Tibial artery (tissue), 4 donors: ENCODE measurements at places on chromosomes 2 and 18.

GRCh38 chr2:44201648-44202165 lies 33.0 kb downstream of the PPM1B start:
- DNase-seq = peak; percentile 34

DNA sequence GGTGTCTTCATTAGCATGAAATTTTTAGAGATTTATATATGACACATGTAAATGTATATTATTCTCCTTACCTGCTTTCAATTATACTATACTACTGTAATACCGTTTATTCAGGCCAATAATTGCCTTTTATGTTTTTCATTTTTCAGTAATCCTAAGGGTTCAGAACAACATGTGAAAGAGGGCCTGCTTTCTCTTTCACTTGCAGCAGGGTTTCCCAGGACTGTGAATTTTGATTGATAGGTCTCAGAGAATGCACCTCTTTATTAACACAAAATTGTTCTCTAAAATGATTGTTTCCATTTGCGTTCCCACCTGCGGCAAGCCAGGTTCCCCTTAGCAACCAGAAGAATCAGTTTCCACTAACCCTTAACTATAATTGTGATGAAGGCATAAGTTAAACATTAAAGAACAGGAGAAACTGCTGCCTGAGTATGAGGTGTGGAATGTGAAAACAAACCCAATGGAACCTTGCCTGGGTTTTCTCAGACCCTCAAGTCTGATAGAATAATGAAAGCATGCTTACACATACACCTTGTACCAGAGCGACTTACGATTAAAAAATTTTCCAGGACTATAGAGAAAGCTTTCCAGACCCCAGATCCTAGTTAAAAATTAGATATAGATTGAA lies 1591.2 kb upstream of the LRRTM1 start:
- DNase-seq = no peak

- DNase-seq = no peak
These were observed 176.1 kb upstream of the SESTD1 start for GRCh38 chr2:179440642-179441251.

DNA sequence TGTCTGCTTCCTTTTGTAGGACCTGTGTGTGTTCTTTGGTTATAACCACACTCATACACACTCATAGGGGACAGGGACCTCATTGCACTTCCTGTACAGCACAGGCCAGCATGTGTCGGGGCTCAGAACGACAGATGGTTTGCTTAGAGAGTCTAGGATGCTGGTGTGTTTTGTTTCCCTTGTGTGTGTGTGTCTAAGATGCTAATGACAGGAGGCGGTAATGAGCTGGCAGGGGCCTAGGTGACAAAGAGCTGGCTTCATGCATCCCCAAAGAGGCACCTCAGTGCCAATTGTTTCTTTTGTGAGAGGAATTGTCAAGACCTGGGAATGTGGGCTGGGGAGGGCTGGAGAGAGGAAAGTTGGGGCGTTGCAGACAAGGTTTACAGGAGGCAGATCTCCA lies 66.6 kb downstream of the CELF4 start:
- DNase-seq = no peak

GRCh38 chr18:76432970-76433767 lies 61.9 kb downstream of the ZNF516 start:
- no peak for DNase-seq

- no peak for DNase-seq
These were observed 240.5 kb downstream of the BCL2 start for GRCh38 chr18:63079114-63079513.

GRCh38 chr18:12456441-12456840 lies 48.7 kb downstream of the PRELID3A start:
- DNase-seq = no peak

DNA sequence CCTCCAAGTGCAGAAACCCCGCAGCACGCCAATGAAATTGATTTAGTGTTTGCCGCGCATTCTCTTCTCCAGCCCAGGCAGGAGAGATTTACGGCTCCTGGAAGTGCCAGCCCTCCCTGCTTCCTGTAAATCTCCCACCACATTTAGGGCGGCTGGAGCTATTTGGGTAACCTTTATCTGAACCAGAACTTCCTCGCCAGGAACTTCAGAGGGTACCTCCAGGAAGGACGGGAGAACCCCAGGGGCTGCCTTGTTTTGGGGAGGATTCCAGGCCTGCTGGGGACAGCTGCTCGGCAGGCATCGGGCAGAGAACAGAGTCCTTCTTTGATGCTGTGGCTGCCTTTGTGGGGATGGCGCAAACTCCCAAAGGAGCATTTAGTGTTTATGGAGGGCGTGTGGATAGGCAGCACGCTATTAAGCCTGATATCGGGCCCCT lies 122.0 kb upstream of the MYCN start:
- no peak for DNase-seq

DNA sequence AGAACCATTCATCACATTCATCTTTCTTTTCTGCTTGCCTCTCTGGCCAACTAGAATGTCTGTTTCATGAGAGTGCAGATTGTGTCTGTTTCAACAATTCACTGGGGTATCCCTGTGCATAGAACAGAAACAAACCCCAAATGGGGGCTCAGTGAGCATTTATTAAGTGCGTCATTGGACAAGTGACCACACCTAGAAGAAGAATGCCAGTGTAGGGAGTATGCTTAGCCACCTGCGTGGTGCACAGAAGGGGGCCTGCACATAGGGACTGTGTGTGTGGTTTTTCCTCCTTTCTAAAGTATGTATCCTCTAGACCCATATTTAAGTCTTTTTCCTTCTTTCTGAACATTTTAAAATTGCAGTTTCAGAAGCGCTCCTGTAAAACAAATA lies 255.9 kb downstream of the AGAP1 start:
- no peak for DNase-seq

- DNase-seq = no peak
These were observed 27.0 kb downstream of the SKA1 start for GRCh38 chr18:50401888-50402287.

GRCh38 chr2:223060201-223060825 lies 8.3 kb downstream of the KCNE4 start:
- DNase-seq = no peak

DNA sequence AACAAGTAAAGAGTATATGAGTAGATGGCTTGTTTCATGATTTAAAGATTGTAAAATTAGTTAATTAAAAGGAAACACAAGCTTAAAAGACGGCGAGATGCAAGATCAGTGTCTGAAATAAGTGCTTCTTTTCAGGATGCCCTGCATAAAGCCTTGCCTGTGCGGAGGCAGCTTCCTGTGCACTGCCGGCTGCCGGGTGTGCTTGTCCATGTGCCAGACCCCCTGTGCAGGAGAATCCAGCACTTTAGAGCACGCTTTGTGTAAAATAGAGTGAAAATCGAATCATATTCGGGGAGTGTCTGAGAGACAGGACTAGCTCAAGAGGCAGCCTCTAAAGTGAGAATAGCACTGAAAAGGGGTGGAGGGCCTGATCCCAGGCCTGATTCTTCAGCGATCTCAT lies 154.7 kb downstream of the CHST9 start:
- DNase-seq = no peak

DNA sequence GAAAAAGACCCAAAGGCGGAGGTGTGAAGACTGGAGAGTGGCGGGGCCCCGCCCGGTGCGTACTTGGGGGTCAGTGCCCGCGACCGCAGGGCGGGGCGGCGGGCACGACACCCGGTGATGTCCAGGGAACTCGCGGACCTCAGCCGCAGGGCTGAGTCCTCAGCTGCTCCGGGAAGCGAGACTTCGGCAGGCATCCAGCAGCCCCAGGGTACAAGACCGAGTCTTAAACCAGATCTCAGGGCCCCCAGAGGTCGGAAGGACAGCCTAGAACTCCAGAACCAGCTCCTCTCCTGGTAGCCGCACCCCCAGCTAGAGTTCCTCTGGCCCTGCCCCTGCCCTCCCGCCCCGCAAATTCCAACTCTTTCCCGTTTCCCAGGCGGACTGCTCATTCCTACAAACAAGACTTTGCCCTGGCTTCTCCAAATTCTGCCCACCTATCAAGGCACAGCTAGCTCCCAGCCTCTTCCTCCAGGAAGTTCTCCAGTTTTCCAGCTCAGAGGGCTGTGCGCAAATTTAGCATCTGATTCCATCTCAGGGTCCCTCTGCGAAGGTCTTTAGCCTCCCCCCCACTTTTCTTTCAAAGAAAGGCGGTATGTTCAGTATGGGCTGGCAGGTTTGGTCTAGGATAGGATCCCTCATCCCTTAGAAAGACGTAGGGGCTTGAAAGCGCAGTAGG lies 26.0 kb upstream of the NOTO start:
- DNase-seq = peak; percentile 23

DNA sequence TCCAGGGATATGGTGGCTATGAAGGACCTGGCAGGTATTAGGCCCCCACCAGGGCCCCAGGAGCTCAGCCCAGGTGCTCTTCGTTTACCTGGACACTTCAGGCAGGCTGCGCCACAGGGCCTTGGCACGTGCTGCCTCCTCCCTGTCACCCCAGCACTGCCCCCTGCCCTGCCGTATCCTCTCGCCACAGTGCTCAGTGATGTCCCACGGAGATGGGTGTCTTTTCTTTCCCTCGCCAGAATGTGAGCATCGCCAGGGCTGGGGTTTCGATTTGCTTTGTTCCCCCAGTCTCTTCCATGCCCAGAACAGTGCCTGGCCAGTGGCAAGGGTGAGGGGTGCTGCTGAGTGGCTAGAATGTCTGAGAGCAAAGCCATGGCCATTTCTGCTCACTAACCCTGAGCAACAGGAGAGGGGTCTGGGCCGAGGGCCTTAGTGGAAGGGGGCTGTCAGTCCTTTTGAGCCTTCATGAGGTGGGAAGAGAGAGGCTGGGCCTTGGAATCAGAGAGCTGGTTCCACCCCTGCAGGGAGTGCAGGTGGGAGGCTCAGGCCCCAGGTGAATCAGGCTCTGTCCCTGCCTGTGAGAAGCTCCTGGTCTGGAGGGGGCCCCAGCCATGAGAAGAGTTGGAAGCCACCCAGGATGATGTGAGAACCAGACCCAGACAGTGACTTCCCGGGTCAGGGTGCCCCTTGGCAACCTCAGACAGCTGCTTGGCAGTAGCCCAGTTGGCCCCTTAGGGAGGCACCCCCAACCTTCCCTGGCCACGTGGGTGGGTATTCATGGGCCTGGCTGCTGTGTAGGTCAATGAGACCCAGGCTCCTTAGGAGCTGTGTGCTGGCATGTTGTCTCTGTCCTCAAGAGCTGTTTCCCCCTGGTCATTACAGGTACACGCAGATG lies 129.9 kb upstream of the HS6ST1 start:
- peak; percentile 54 for DNase-seq

GRCh38 chr2:238646803-238647202 lies 201.1 kb upstream of the TWIST2 start:
- DNase-seq = no peak

DNA sequence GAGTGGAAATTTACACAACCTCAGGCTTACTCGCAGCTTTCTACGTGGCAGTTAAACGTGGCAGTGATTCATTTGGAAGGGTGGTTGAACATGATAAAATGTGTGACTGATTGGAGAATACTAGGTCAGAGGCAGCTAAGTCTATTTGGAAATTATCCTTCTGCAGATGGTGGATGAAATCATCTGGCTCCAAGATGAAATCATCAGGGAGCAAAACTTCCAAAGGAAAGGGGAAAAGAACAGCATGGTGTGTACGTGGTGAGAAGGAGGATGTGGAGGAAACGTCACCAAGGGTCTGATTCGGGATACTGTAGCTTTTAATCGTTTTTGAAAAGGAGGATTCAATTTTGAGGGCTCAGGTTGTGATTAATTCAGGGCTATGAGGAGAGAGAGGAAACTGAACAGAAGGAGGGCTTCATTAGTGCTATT lies 47.9 kb downstream of the COL3A1 start:
- DNase-seq = no peak

DNA sequence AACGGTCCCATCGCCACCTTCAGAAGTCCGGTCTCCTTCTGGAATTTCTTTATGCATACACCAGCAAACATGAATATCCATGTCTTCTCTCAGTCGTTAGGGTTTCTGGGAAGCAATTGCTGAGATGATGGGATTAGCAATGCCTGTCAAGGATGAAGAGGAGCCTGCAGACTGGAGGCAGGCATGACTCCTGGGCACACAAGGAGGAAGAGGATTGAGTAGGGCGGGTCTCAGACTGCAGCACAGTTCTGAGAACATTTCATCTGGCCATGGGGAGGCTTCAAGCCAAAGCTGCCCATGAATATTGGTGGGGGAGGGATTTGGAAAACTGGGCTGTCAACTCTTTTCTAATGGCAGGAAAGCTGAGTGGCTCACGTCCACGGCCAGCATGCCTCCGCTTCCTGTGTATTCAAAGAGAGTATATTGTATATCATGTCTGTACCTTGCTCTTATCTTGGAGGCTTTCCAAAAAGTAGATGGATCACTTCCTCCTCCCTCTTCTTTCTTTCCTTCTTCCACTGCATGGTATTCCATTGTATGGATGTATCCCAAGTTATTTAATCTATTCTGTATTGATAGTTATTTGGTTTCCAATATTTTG lies 24.5 kb downstream of the MC2R start:
- no peak for DNase-seq

DNA sequence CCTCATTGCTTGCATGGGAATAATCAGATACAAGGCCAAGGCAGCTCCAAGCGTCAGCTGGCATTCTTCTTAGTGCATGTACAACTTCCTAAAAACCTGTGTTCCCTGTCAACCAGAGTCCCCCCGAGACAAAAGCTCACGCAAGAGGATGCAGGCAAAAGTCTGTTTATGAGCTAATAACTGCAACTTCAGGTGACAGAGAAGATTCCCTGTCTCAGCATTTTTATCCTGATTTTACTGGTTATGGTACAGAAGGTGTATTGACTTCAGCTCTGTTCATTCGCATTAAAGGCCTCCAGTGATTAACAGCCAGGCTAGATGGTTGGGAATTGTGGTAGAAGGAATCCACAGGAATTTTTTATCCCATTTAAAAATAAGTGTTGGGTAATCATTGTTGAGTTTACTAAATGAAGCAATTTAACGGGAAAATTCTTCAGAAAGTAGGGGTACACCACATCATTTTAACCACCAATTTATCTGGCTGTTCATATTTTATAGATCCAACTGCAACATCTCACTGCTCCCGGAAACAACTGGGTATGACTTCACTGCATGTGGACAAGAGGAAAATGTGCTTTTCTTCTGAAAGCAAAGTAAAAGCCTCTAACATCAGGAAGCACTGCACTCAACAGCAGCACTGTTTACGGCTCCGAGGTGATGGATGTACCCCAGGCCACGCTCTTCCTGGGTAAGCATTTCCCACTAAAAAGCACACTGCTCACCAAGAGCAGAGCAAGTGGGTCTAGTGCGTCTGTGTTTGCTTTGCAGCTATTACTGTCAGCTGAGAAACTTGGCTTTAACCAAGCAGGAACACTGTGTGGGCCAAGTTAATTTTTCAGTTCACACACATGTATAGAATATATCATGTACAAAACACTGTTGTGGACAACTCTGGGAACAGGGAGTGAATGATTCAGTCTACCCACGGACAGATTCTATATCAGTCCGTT lies 31.9 kb downstream of the CCBE1 start:
- no peak for DNase-seq

DNA sequence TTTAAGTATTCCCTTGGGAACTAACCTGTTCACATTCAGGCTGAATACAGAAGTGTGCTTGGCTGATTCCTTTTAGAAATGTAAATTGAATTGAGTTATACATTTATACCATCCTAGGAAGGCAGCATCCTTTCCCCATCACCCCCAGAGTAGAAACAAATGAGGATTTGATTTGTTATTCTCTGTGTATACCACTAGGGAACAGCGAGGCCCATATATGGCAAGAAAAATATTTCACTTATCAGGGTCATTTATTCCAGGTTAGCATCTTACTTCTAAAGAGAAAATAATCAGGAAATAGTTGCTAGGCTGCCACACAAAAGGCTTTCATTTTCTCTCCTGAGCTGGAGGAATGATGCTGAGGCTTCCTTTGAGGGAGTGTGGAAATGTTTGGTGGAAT lies 516.9 kb downstream of the PIK3C3 start:
- no peak for DNase-seq

- no peak for DNase-seq
These were observed 293.2 kb upstream of the FIGN start for GRCh38 chr2:164028814-164029534.

- no peak for DNase-seq
These were observed 88.0 kb downstream of the KYNU start for GRCh38 chr2:142965443-142965842.
